Hepatocyte (in vitro differentiated cells): ENCODE measurements at places on chromosomes 2 and 18.

GRCh38 chr18:45939236-45939635, 27.9 kb downstream of the EPG5 start:
- no peak for DNase-seq

DNA sequence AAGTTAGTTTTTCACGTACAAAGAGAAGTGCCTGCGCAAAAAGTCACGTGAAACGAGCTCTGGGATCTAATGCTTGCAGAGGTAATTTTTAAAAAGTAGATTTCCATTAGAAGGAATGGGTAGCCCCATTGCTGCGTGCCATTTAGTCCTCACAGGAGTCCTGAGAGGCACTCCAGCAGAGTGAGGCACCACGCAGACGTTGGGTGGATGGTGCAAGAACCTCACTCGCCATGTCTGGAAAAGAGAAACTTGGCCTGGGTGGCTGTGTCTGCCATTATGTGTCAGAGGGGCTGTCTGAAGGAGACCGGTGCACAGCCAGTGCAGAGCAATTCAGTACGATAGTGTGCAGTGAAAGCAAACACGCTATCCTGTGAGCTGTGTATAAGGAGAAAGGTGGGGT, 1.8 kb upstream of the HDAC4 start:
- no peak for DNase-seq

- no peak for DNase-seq
Measured at GRCh38 chr2:161104054-161104553, 56.1 kb upstream of the TANK start.

DNA sequence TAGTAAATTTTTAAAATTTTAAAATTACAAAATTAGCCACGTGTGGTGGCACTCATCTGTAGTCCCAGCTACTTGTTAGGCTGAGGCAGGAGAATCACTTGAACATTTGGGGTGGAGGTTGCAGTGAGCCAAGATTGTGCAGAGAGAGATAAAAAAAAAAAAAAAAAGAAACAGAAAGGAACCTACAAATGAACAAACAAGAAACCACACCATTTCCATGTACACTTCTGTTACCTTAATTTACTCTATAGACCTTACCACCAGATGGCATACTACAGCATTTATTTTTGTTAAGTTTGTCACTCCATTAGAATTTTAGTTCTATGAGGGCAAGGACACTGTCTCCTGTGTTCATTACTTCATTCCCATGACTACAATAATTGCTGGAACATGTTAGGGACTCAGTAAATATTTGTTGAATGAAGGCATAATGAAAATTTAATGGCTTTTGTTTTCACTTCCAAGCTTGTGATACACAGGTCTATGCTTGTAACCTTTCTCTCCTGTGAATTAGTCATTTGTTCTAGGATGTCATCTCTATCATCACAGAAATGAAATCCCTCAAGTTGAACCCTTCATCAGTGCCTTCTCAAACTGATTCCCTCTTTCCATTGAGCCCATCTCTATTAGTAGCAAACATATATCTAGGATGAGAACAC, 76.0 kb downstream of the ARHGAP15 start:
- peak; percentile 8 for DNase-seq

GRCh38 chr2:85215081-85215447, 81.9 kb downstream of the TCF7L1 start:
- DNase-seq: no peak

DNA sequence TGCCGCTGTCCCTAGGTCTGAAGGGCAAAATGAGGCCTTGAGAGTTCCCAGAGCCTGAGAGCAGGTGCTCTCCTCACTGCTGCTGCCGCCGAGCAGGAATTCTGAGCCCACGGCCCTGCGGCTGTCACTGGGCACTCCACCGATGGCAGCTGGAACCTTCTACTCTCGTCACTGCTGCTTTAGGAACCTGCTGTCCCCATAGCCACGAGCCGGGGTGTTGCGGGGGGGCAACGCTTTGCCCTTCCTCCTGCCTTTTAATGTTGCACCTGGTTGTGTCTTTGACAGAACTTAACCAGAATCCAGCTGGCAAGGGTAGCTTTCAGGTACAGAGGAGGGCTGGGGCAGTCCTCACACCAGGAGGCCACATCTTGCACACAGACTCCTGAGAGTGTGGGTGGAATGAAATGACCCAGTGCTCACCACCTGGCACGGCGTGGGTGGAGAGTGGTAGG, 32.3 kb downstream of the NCK2 start:
- DNase-seq: no peak

GRCh38 chr2:28639836-28640235, 111.8 kb upstream of the PPP1CB start:
- peak; percentile 66 for DNase-seq

- no peak for DNase-seq
Measured at GRCh38 chr2:48144777-48145176, 238.5 kb upstream of the FBXO11 start.

DNA sequence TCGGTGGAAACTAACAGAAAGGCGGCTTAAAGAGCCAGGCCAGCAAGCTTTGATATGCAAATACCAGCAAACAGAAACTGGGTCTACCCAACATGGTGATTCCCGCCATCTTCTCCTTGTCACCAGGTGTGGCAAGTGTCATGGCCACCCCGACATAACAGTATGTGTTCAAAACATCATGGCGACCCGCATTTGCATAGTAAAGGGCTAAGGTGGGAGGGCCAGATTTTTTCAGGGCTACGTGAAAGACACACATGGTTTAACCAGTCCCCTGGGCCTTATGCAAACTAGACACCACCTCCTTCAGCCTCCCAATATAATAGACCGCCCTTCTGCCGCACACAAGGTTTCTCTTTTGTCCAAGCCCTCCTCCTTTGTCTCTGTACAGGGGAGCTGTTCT, 260.4 kb downstream of the METTL4 start:
- no peak for DNase-seq

DNA sequence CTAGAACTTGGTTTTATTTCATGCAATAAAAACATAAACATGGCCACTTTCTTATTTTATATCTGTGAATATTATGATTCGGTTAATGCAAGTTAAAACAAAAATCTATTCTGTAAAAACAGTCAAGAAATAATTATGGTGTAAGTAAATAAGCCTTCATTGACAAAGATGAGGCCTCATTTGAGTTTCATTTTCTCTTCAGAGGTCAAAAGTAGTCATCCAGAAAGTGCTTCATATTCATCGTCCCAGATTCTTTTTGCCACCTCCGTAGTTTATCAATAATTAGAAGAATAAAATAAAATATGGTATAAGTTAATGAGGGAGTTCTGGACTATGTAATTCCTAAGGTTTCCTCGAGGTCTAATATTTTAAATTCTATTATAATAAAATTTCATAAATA, 19.4 kb upstream of the HNRNPA3 start:
- DNase-seq: no peak
